Myocyte (in vitro differentiated cells): ENCODE measurements at places on chromosomes 16 and 17. TPM values are rescaled to one million over a fixed set of nuclear protein-coding genes. Genes with fewer than 3 reads are reported as not detected.

DNA sequence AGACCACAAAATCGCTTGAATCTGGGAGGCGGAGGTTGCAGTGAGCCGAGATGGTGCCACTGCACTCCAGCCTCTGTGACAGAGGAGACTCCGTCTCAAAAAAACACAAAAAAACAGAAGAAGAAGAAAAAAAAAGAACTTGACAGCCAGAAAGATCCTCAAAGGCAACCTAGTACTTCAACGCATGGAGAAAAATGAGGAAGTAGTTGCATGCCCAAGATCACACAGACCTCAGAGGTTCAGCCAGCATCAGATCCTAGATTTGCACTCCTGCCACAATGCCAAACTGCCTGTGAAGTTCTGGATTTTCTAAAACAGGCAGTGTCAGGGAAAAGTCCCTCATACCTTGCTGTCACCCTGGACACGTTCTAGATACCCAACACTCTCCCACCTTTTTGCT is 1.5 kb downstream of the ATPAF2 start:
- no peak for DNase-seq

GRCh38 chr17:76528528-76529223 is 8.8 kb downstream of the CYGB start:
- no peak for DNase-seq

GRCh38 chr16:17817260-17817659 is 346.5 kb upstream of the XYLT1 start:
- DNase-seq: no peak

DNA sequence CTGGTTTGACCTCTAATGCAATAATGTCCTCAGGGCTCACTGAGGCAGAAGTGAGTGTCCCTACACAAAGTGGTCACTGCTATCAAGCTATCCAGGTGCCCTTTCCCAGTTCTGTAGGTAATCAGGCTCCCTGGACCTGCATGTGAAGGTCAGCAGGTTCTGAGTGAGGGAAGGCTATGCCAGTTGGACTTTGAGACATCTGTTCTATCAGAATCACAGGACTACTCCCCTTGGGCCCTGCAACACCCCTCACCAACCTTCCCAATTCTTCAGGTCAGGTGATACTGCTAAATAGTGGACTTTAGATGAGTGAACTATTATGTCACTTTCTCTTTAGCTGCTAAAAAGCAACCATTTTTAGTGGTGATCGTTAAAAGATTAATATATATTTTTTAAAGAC is 37.6 kb downstream of the ZZEF1 start:
- no peak for DNase-seq

DNA sequence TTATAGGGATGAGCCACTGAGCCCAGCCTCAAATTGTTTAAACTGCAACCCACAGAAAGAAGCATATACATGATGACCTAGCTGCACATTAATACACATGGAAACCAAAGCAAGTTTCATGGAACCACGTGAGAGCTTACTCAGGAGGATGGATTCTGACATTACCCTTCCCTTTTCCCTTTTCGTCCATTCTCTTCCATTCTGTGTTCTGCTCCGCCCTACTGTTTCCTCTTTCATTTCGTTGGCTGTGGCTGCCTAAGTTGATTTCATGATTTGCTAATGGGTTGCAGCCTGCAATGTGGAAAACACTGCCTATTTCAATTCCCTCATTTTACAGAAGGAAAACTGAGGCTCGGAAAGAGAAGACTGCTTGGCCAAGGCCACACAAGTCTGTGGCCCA is 176.5 kb downstream of the C16orf78 start:
- DNase-seq: no peak

DNA sequence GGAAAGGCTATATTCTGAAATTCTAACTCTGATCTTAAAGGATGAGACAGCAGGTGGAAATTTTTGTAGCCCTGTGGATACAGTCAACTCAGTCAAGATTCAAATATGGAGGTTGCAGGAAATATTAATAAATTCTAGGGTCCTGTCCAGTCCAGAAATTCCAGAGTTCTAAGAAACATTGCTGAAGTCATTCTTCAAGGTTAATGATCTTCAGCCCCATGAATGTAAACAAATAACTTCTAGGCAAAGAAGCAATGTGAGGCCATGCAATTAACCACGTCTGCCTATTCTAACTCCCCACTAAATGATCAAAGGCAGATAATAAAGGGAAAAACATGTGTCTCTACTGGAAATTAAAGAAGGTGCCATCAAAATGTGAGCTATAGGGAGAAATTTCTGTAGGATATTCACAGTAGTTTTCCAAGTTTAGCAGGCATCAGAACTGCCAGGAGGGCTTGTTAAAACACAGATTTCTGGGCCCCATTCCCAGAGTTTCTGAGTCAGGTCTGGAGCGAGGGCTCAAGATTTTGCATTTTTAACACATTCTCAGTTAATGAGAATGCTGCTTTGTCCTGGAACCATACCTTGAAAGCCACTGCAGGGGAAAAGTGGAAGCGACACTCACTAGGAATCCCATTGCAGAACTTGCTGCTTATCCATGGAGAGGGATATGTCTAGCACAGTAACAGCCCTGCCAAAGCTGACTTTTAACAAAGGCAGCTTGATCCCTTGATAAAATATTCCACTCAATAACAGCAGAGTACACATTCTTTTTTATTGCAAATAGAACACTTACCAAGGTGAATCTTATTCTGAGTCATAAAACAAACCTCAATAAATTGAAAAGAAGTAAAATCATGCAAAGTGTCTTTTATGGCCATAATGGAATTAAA is 61.8 kb downstream of the DNAH3 start:
- DNase-seq: no peak

DNA sequence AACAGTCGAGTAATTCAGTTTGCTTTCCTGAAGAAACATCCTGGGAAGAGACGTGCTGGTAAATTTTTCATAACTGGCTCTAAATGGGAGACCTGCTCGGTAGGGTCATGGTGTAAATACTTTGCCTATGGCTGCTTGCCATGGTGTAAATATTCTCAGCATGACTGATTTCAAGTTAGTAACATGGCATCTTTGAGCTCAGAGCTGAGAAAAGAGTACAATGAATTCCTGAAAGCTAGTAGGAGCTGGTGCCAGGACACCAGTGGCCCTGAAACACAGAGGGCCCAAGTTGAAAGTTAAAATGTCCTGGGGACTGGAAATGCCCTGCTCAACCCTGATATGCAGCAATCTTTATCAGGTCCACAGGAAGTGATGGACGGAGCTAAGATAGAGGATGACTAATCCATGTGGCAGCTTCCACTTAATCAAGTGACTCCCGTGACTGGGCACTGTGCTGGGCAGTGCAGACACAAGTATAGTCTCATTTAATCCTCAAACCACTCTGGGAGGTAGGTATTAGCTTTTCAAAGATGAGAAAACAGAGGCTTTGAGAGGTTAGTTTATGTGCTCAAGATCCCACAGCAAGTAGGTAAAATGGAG is 130.1 kb upstream of the ADAMTS18 start:
- no peak for DNase-seq

DNA sequence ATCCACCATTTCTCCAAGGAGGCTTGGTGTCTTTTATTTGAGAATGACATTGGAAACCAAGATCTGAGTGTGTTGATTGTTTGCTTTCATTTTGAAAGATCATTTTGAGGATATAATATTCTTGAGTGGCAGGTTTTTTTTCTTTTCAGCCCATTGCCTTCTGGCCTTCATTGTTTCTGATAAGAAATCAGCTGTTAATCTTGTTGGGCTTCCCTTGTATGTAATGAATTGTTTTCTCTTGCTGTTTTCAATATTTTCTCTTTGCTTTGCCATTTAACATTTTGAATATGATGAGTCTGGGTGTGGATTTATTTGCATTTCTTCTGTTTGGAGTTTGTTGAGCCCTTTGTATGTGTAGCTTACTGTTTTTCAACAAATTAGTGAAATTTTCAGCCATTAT is 22.0 kb downstream of the PRSS54 start:
- no peak for DNase-seq

C16orf96 gene
- total RNA-seq: 0.11 and 0.16 TPM in 2 replicates

KCNH6 gene
- total RNA-seq: not detected in 2 replicates

PDP2 gene
- 3.5 and 4.6 TPM in 2 replicates for total RNA-seq

RAB26 gene
- total RNA-seq: 0.91 and 1.9 TPM in 2 replicates

MSLN gene
- not detected in 2 replicates for total RNA-seq
